ENCODE measurements at places on chromosomes 1 and 21.

DNA sequence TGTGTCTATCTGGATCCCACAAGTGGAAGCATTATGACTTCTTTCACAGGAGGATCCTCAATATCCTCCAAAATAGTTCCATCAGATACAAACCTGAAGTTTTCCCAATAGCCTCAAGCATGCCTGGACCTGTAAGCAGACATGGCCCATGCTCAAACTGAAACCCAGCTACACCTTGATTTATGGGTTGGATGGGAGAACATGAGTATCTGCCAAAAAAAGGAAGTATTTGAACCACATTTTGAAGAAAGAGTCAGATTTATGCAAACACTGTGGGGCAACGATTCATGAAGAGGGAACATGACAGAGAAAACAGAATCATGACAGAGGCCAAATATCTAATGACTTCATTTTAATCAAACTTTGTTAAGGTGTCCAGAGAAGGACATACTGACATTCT lies 351.0 kb upstream of the NFIA start:
- DNase-seq, result no peak

GRCh38 chr1:36846357-36846756 lies 188.0 kb downstream of the GRIK3 start:
- DNase-seq, result no peak

DNA sequence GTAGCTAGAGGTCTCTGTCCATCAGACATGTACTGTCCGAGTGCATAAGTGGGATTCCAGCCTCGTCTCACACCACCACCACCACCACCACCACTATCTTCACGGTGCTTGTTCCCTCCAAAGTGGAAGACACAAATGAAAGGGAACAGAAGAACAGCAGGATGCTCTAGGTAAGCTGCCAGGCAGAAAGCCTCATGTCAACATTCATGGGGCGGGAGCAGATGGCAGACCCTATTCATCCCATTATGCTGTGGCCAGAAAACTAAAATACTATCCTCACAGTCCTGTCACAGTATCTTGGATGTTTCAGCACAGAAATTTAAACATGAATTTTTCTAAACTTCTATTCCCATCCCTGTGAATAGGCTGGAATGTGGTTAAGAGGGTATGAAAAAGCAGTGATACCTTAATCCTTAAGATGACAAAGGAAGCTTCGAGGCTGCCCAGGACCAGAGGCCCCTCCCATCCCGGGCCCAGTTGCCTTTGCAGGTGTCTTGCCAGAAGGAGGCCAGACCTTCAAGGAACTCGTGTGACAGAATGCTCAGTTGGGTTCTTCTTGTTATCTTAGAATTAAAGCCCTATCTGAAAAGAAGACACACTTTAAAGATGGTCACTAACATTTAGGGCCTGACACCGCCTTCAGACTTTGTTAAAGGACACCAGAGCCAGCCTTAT lies 24.7 kb downstream of the APCS start:
- DNase-seq, result no peak

DNA sequence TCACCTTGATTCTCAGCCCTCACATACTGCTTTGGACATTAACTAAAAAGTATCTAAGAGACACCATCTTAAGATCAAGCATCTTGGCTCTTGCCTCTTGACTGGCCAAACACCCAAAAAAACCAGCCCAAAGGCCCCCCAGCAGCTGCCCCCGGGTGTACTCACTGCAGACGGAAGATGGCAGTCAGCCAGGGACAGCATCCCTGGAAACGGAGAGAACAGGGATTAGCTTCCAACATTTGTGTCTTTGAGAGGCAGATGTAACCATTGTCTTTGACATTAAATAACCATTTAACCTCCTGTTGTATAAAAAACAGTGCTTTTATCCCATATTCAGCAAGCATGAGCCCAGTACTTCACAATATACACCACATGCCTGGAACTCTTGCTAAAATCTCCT lies 11.3 kb downstream of the TMEM63A start:
- DNase-seq, result no peak

DNA sequence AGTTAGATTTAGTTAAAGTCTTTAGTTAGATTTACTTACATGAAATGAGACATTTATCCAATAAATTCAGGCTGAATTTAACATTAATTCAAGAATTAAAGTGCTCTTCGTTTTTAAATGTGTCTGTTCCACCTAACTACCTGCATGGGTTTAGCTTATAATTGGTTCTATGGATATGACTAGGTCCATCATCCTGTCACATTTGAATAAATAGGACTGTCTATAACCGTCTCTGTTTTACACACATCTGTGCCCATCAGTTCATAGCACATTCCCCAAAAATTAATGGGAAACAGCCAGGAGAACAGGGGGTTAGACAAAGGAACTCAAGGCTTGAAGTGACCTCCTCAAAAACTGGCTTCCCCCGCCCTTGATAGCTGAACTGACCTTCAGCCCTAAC lies 219.6 kb downstream of the MRPL39 start:
- DNase-seq, result no peak

- DNase-seq, result no peak
Observed at GRCh38 chr21:26945916-26946675, 20.8 kb downstream of the ADAMTS5 start.

GRCh38 chr1:95111014-95111413 lies 6.1 kb upstream of the TLCD4 start:
- no peak for DNase-seq

DNA sequence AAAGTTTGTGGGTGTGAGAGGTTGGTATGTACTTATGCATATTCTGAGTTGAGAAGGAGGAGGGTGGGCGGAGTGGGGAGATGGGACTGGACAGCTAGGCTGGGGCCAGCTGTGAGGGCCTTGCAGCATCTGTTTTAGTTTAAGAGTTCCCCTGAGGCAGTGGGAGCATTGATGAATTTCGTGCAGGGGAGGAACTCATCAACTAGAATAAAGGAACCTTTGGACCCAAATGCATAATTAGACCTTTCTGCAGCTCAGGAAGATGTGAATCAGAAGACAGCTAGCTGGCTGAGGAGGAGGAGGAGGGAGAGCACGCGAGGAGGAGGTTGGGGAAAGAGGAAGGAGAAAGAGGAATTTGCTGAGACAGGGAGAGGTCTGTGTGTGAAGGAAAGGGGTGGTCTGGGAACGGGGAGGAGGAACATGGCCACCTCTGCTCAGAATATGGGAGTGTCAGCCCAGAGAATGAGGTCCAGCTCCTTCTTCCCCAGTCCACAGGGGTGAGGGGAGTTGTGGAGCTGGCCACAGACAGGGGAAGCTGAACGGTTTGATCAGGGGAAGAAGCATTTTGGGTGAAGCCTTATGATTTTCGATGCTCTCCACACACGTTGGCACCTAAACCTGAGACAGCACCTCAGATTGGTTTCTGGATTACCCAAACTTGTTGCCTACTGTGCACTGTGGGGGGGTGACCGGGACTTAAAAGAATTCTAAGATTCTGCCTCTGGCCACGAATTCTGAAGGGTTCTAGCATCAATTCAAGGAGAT lies 27.7 kb downstream of the MYOG start:
- DNase-seq, result no peak

- DNase-seq, result no peak
Observed at GRCh38 chr1:203742436-203742835, 22.5 kb upstream of the LAX1 start.

GRCh38 chr1:19477284-19478249 lies 7.8 kb downstream of the CAPZB start:
- DNase-seq, result peak; percentile 24

DNA sequence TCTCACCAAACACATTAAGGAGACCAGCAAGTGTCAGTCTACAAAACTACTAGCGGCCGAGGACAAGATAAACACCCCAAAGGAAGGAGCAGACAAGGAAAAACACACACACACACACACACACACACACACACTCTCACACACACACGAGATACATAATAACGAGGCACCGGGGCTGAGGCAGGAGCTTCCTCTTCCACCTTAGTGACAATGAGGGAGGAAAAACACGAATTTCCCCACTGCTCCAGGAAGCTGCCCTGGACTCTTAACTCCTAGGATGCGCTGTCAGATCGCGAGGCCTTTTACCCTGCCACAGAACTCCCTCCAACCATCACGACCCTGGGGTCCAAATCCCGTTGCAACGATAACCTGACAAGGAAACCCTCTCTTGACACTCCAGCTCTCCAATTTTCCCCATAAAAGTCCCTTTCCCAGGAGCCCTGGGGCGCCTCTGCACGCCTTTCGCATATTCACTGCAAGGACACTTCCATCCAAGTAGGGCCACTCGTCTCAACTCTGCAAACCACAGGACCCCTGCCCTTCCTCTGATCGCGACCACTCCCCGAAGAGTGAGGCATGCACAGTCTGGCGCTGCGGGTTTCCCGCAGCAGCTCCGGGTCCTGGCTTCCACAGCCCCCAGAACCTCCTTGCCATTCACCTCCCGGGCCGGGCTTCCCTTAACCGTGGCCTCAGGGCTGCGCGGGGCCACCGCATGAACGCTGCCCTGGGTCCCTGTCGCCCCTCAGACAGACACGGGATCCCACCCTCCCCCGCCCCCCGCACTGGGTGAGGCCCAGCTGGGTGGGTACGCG lies 581 bp downstream of the ETV3 start:
- DNase-seq, result no peak

DNA sequence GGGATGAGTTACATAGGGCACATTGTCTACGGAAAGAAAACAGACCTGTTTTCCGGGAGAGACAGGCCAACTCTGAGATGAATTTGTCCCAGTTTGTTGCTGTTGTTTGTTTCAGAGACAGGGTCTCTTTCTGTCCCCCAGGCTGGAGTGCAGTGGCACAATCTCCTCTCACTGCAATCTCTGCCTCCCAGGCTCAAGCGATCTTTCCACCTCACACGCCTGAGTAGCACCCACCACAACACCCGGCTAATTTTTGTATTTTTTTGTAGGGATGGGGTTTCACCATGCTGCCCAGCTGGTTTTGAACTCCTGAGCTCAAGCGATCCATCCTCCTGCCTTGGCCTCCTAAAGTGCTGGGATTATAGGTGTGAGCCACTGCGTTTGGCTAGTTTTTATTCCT lies 125.5 kb upstream of the ERRFI1 start:
- DNase-seq, result no peak

DNA sequence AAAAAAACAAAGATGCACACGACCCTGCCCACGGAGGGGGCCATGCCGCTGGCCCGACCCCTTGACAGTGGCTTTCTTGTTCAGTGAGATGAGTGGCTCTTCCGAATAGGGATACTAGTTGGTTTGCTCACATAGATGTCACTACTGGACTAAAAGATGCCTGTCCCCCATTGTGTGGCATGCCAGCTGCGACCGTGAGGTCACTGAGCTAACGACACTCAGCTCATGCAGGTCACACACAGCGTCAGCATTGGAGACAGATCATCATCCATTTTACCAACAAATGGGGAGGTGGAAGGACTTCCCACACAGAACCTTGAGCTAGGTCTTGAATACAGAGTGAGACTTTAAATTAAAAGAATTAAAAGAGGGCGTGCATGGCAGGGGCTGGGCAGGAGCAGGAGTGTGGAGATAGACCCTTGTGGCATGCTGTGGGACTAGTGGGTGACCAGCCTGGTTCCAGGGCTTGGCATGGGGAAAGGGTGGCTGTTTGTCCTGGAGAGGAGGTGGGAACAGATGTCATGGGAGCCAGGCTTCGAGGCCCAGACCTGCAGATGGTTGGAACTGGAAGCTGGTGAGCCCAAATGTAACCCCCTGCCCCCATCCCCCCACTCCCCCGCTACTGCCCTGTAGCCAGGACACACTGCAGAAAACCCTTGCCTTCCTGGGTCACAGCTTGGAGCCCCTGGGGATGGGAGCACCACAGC lies 12.4 kb downstream of the SLC1A7 start:
- DNase-seq, result no peak

DNA sequence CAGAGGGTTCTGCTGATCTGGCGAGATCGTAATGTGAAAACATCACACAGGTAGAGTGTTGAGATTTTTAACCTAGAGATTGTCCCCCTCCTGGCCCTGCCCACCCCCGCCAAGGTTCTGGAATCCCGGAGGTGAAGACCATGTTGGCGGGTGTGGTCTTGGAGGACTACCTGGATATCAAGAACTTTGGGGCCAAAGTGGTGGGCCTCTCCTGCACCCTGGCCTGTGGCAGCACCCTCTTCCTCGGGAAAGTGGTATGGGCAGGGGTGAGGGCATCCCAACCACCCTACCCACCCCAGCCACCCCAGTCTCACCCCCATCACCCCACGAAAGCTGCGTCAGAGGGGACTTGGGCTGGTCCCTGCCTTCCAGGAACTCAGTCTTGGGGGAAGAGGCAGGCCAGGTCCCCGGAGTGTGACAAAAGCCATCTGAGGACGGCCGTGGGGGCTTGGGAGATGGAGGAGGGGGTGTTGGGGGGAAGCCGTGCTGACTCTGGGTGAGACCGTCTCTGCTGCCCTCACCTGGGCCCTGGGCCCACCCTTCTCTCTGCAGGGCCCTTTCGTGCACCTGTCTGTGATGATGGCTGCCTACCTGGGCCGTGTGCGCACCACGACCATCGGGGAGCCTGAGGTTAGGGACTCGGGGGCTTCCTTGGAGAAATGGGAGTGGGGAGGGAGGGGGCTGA lies 4.4 kb downstream of the CLCNKB start:
- no peak for DNase-seq

DNA sequence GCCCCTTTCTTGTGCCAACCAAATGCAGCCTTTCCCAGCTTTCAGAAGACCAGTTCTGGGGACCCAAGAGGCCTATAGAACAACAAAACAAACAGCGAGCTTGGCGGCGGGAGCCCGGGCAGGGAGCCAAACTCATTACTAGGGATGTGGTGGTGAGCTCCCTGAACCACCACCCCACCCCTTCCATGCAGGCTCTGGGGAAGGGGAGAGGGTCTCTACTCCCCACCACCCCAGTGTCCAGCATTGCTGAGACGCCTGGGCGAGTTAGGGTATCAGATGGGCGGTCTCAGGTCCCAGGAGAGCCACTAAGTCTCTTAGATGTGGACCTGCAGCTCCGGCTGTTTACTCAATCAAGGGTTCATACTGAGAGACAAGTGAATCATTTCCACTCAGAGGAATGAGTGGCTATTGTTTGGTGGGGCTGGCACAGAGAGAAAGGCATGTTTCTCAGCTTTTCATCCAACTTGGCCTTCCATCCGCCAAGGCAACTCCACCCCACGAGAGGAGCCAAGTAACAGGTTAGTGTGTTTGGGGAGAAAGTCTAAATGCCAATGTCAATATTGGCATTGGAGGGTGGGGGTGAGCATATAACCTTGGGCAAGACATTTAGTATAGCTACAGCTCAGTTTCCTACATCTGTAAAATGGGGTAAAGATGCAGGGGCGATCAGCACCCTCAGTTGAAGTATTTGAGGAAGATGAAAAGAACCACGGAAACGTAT lies 40.9 kb downstream of the PLXNA2 start:
- no peak for DNase-seq

GRCh38 chr21:45695086-45695485 lies 51.6 kb downstream of the PCBP3 start:
- no peak for DNase-seq
